NCI-H2171 (cell line): ENCODE measurements at places on chromosomes 12 and 14.

GRCh38 chr14:38481952-38482678, 226.2 kb upstream of the CLEC14A start:
- no peak for DNase-seq

GRCh38 chr14:77457522-77458248, at the start of the genes AHSA1 and VIPAS39:
Gene AHSA1, plus strand, starts transcription at chr14:77458093. Its CDS starts 97 bp downstream, at chr14:77458190.
Gene VIPAS39, minus strand, starts transcription at chr14:77457601. Its CDS starts 3,499 bp downstream, at chr14:77454102.
- peak; percentile 98 for DNase-seq

GRCh38 chr12:81957631-81958030, 198.5 kb upstream of the PPFIA2 start:
- DNase-seq: no peak

DNA sequence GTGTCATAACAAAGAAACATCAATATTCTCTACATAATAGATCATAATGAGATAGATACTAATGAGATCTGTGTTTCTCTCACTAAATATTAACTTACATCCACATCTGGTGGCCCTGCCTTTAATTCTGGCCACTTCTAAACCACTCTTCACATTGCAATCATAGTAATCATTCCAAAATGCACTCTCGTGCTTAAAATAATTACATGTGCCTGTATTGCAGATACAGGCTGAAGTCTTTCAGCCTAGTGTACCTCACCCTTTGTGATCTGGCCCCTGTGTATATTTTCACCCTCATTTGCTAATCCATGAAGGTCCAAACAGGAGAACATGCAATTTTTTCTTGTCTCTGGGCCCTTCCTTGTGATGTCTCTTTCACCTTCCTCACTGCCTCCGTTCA, 108.0 kb downstream of the LIN7A start:
- no peak for DNase-seq

DNA sequence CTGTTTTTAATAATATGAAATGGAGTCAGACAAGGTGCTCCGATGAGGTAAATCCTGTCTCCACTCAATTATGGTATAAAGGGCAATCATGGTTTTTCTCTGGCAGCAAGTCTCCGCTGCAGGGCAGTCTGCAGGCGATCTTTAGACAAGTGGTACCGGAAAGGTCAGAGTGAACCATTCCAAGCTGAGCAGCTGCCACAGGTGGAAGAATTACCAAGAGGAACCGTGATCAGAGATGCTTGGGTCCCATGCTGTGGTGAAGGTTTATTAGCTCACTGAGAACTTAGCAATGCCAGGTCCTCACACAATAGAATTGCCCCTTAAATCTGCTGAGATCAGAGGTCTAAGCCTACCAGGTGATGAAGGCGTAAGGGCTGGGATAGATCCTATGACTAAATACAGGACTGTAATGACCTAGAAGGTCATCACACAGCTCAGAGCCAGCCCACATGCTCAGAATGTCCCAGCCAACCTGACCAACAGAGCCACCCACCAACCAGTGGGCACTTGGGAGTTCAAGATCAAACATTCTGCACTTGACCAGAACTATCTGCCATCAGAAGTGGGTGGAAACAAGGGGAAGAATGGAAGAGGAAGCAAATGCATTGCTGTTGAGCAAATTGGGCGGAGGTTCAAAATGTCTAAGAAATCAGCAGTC, 175.2 kb upstream of the BCL2L14 start:
- no peak for DNase-seq

GRCh38 chr14:27234331-27234730, 636.5 kb upstream of the NOVA1 start:
- no peak for DNase-seq

DNA sequence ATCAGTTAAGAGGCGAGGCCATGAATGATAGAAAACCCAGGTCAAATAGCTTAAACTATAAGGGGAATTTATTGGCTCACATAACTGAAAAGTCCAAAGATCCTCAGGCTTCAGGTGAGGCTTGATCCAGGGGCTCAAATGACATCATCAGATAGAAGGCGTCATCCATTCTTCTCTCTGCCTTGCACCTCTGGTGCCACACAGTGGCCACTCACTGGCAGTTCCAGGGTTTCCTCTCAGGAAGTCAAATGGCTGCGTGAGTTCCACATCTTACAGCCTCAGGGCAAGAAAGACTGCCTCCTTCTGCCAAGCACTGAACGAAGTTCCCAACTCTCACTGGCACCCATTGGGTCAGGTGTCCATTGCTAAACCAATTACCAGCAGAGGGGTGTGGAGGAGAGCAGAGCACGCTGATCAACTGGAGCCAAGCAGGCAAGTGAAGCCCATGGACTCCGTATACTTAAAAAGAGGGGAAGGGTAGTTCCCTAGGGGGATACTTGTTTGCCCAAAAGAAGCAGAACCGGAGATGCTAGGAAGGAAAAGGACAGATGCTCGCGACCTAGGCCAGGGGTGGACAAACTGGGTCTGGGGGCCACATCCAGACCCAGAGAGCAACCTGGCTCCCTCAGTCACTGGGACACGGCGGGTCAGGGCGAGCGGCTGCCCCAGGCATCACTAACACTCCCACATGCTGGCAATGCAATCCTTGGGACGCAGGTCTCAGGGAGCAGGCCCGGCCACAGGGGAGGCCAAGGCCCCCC, 69.3 kb downstream of the SERPINA3 start:
- no peak for DNase-seq

DNA sequence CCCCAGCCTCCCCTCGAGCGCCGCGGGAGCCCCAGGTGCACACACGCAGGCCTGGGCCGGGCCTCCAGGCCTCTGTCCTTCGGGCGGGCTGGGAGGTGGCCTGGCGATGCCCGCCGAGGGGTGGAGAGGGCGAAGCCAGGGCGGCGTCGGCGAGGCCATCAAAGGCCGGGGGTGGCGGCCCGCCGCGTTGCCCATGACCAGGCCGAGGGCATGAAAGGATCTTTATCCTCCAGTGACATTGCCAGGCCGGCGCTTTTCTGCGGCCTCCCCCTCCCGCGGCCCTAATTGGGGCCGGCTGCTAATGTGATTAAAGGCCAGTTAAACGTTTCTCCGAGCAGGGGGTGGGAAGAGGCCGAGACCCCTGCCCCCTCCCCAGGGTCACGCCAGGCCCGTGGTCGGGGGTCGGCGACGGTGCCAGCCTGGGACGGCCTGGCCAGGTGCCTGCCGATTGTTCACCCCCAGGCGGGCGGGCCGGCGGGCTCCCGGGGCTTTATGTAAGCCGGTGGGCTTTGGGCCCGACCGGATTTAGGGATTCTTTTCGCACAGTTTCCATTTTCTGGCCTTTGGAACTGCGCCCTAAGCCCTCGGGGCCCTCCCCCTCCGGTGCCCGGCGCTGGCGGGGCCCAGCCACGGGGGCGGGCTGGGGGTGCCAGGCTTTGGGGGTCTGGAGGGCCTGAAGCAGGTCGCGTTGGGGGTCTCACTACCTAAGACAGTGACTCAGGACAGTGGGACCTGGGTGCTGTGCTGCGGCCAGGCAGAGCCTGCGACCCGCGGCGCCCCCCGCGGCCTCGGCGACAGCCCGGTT, 103.2 kb upstream of the DIO3 start:
- no peak for DNase-seq

- DNase-seq: no peak
These were observed 5.6 kb downstream of the ERH start for GRCh38 chr14:69392481-69392880.

GRCh38 chr14:99602054-99602787, 1.8 kb downstream of the CCDC85C start:
- no peak for DNase-seq

DNA sequence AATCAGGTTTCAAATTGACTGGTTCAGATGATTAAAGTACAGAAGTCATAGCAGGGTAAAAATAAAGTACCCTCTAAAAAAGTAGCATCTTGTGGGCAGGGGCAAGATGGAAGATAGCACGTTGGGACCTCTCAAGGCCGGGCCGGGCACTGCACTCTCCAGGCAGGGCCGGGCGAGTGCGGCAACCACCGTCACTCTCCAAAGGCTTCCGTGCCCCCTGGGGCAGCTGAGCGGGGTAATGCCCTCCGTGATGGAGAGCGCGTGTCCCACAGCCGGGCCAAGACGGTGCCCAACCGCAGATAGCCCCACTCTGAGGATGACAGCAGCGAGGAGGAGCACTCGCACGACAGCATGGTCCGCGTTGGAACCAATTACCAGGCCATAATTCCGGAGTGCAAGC, 8.6 kb upstream of the PLXNC1 start:
- no peak for DNase-seq

DNA sequence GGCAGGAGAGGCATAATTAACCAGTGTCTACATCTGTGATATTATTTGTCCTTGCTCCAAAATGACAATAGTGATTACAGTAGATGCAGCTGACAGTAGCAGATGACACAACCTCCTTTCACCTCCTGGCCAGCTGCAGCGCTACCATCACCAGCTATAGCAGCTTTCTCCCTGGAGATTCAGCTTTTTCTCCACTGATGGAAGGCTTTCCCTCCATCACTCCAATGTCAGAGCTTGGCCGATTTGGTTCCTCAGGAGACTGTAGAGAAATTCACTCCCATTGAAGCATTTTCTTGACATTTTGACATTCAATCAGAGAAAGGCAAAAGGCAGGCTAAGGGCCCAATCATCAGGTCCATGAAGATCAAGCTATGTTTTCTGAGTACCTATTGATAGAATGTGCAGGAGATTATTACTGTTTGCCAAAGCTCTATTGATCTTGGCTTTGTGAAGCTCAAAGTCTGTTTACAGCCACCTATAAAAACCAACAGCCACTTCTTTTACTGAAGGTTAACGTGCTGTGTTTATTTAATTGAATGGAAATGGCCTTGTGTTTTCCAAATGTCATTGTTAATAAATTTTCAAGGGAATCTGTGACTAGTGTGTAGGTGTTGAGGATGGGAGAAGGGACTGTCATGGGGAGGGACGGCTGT, 785.1 kb downstream of the DIO2 start:
- peak; percentile 59 for DNase-seq

GRCh38 chr12:34109390-34109789, 87.1 kb downstream of the ALG10 start:
- DNase-seq: no peak

DNA sequence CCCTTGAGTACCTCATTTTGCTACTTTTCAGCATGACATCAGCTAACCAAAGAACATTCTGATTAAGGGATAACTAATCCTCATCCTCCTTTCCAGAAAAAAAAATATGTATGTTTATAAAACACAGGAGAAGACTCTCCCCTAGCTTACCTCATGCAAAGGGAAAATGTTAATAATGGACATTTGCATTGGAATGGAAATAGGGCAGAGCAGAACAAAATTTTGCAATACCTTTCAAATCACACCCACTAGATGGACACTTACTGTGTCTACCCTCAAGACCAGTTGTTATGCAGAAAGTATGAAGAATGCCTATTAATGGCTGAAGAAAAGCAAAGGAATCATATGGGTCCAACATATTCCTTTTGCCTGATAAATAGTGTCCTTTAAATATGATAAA, 8.9 kb upstream of the SLCO1A2 start:
- no peak for DNase-seq

- peak; percentile 35 for DNase-seq
These were observed 23.1 kb upstream of the RNASE12 start for GRCh38 chr14:20614038-20614840.

- no peak for DNase-seq
These were observed 29.0 kb downstream of the PALS1 start for GRCh38 chr14:67270145-67270753.

- DNase-seq: no peak
These were observed 3.2 kb upstream of the GSC start for GRCh38 chr14:94773061-94773648.

DNA sequence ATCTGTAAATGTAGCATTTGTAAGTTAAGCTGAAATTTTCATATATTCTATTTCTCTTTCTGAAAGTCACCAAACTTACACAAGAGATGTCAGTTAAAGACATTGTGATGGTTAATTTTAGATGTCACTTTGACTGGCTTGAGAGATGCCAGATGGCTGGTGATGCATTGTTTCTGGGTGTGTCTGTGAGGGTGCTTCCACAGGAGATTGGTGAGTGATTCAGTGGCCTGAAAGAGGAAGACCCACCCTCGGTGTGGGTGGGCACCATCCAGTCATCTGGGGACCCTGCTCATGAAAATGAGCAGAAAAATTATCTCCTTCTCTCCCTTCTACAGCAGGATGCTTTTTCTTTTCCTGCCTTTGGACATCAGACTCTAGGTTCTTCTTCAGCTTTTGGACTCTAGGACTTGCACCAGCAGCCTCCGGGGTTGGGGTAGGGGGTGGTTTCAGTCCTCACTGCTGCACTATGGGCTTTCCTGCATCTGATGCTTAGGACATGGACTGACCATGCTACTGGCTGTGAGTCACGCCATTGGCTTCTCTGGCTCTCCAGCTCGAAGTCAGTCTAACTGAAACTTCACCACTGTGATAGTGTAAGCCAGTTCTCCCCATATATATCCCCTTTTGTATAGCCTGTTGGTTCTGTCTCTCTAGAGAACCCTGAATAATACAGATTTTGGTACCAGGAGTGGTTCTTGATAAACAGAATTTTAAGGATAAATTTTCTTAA, 20.9 kb downstream of the PDE6H start:
- no peak for DNase-seq

DNA sequence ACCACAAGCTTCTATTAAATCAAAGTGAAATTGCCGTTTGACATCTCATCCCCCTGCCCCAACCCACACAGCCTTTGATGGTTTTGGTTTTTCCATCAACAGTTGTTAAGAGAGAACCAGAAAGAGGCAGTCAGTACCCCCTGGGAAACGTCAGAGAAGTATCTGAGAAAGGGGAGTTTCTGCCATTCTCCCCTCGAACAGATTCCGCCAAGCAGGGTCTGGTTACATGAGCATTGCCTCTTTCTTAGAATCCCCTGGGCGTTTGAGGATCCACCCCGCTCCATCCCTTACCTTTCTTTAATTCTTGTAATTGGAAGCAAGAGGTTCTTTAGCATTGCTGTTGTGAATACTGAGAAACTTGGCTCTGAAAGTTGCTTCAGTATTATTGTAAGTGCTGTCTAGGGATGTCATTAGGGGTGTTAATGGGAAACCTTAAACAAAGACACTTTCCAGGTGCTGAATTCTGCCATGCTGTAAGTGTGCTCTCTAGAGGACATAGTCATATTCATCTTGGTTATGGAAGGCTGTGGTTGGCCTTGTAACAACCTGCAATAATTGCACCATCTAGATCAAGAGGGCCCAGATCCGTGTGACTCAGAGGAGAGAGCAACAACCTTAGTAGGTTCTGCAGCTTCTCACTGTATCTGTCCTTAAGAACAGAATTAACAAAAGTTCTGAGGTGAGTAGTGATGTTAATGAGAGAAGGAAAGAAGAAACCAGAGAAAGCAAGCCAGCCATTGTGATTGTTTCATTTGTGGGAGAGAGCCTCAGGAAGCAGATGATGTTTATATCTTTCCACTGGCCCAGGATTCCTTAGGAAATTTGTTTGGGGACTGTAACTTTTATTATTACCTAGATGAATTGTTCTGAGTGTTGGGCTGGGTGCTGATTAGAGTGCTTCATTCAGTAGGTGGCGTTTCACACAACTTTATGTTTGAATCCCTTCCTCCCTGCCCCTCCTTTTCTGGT, 9.0 kb downstream of the TMBIM6 start:
- DNase-seq: no peak
